ENCODE measurements at places on chromosomes 5 and 9.
A peak's percentile ranks its signal among the peaks of the same experiment; 100 is the strongest.

DNA sequence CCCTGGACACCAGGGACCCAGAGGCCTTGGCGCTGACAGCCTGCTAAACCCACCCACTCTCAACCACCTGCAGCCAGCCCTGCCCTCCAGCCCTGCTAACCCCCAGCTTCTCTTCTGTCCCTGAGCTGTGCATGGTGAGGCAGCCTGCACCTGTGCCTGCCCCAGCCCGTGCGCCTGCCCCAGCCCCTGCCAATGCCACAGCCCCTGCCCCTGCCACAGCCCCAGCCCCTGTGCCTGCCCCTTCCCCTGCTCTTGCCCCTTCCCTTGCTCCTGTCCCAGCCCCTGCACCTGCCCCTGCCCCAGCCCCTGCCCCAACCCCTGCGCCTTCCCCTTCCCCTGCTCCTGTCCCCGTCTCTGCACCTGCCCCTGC is 43.3 kb upstream of the IRX4 start:
- no peak for DNase-seq

- DNase-seq: no peak
Measured at GRCh38 chr5:159899067-159900049, 16.9 kb upstream of the ADRA1B start.

- DNase-seq: no peak
Measured at GRCh38 chr9:12314589-12314988, 378.6 kb upstream of the TYRP1 start.

- no peak for DNase-seq
Measured at GRCh38 chr5:24444414-24444813, 200.4 kb downstream of the CDH10 start.

GRCh38 chr5:127997201-127997704 is 86.3 kb upstream of the SLC12A2 start:
- DNase-seq: no peak

DNA sequence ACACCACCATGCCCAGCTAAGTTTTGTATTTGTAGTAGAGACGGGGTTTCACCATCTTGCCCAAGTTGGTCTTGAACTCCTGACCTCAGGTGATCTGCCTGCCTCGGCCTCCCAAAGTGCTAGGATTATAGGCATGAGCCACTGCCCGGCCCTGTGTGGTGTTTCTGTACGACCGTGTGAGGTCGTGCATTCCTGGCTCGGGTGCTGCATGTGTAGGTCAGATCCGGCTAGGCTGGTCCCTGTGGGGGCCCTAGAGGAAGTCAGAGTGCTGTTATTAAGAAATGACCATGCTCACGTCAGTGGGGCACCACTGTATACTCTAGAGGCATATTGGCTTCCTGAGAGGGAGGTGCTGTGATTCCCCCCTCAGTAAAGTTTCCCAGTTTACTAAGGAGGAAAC is 13.7 kb downstream of the WNK2 start:
- DNase-seq: no peak

- DNase-seq: no peak
Measured at GRCh38 chr9:127112735-127113161, 9.7 kb downstream of the ANGPTL2 start.

- no peak for DNase-seq
Measured at GRCh38 chr9:77988630-77989029, 43.0 kb downstream of the GNAQ start.

DNA sequence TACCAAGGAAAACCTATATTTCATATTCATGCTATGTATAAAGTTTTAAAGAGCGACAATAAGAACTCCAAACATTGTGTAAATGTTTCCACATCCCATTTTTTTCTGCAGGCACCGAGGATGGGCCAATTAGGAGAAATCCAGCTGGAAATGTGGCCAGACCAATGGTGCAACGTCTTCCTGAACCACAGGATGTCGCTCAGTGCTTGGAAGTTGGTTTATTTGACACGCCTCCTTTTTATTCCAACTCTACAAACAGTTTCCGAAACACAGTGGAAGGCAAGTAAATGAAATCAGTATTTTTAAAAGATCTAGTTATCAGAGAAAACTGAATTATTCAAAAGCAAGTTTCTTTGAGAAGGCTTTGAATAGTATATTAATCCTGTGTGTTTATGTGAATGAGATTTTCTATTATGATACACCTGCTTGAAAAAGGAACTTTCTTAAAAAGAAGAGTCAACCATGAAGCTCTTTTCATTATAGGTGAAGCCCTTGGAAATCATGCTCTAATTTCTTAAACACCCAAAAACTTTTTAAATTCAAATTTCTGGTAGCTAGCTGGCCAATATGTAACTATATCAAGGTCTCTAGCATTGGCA is 9.1 kb downstream of the TYRP1 start:
- no peak for DNase-seq

GRCh38 chr5:83009408-83009807 is 67.8 kb downstream of the TMEM167A start:
- no peak for DNase-seq

GRCh38 chr5:157568222-157568621 is 7.4 kb downstream of the ADAM19 start:
- no peak for DNase-seq

DNA sequence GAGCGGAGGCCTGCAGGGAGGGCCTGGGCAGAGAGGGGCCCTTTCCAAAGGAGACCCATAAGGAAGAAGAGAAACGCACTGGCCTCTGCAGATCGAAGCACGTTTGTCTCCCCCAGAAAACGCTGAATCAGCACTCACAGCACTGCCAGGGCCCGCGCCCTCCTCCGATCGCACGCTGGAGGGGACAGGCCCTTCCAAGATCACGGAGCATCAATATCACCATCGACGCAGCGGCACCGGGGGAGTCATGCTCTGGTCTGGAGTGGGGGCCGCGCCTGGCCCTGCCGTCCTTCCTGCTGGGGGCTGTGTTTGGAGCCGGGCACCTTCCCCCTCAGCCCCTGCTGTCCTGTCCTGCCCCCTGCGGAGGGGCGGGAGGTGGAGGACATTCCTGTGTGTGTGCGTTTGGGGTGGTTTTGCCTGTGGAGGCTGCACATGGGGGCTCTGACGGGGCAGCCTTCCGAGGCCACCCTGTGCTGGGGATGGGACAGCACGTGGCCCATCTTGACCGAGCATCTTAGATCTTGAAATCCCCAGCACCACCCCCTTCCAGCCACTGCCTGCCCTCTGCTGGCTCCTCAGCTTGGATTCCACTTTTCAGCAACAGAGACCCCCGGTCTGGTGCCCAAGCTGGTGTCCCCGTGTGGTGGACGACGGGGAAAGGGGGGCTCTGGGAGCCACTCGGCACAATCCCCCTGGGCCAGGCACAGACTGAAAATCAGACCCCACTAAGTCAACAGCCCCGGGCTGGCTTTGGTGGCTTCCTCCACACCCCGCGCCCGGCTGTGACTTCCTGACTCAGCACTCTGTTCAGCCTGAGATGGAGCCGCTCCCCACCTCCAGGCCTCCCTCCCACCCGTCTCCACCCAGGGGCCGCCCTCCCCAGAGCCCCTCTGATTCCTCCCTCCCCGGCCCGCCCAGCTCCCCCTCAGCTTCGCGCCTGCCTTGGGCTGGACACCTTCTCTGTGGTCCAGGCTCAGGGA is 8.3 kb downstream of the TMEM250 start:
- DNase-seq: peak; percentile 71

- DNase-seq: no peak
Measured at GRCh38 chr9:115985657-115986056, 167.9 kb upstream of the PAPPA start.

DNA sequence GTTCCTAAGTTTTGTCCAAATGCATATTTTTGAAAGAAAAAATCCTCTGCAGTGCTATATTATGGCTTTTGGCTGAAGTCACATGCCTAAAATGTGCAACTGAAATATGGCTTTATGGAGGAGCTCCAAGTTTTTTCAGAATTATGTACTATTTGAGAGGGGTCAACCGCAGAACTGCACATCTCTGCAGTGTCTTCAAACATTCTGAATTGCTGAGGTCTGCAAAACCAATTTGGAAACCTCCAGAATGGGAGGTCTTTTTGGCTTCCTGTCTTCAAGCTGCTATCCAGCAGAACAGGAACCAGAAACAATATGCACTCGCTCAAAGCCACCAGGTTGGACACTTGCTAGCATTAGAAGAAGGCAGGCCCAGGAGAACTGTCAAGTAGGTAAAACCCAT is 376.0 kb upstream of the PAPPA start:
- no peak for DNase-seq

GRCh38 chr9:75657015-75657414 is 233.5 kb upstream of the PCSK5 start:
- no peak for DNase-seq

DNA sequence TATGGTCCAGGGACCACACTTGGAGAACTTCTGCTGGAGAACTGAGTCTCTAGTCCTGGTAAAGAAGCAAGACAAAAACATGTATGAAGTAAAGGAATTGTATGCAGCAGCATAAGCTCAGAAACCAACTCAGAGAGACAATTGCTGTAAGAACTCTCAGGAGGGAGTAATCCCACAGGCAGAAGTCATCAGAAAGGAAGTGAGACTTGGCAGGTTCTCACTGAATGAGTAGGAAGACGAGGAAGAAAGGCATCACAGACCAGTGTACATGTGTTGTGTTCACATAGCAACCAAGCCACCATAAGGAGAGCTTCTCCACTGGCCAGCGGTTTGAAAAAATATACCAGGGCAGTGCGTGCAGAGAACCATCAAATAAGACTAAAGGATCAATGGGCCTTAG is 57.9 kb upstream of the FST start:
- DNase-seq: no peak

- no peak for DNase-seq
Measured at GRCh38 chr5:71640408-71640807, 53.3 kb downstream of the MCCC2 start.

GRCh38 chr9:4865681-4866080 is 72.9 kb downstream of the RCL1 start:
- no peak for DNase-seq

DNA sequence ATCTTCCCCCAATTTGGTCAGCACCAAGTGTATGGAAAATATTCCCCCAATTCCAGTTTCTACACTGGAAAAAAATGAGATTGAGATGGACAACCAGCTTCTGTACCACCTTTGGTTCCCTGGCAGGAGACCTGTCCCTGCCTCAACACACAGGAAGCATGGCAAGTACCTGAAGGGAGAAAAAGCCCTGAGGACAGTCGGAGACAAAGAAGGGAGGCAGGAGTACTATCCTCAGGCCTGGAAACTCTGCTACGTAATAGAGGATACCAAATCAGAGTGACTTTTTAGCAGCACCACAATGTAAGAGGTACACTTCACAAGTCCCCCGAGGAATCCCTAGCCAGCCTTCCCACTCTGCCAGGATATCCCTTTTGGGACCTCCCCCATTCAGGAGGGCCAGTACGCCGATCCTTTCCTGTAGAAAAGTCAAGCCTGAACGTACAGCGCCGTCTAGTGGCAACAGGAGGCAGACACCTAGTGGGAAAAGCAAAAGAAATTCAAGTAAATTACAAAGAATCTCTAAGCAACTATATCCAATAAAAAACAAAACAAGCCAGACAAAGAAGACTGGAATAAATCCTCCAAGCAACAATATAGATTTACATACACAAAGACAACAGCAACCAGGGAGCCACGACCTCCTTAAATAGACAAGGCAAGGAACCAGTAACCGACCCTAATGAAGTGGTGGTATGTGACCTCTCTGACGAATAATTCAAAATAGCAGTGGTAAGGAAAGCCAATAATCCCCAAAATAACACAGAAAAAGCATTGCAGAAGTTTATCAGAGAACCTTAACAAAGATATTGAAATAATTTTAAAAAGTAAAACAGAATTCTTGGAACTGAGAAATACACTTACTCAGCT is 63.3 kb upstream of the SLCO6A1 start:
- no peak for DNase-seq

DNA sequence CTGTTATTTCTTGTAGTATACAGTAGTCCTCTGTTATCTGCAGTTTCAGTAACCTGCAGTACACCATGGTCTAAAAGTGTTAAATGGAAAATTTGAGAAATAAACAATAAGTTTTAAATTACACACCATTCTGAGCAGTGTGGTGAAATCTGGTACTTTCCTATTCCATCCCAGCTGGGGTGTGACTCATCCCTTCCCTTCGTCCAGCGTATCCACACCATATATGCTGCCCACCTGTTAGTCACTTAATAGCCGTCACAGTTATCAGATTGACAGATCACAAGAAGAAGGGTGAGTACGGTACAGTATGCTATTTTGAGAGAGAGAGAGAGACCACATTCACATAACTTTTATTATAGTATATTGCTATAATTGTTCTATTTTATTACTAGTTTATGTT is 28.9 kb downstream of the FAM151B start:
- peak; percentile 9 for DNase-seq

- no peak for DNase-seq
Measured at GRCh38 chr5:55869847-55870246, 18.7 kb downstream of the IL31RA start.

DNA sequence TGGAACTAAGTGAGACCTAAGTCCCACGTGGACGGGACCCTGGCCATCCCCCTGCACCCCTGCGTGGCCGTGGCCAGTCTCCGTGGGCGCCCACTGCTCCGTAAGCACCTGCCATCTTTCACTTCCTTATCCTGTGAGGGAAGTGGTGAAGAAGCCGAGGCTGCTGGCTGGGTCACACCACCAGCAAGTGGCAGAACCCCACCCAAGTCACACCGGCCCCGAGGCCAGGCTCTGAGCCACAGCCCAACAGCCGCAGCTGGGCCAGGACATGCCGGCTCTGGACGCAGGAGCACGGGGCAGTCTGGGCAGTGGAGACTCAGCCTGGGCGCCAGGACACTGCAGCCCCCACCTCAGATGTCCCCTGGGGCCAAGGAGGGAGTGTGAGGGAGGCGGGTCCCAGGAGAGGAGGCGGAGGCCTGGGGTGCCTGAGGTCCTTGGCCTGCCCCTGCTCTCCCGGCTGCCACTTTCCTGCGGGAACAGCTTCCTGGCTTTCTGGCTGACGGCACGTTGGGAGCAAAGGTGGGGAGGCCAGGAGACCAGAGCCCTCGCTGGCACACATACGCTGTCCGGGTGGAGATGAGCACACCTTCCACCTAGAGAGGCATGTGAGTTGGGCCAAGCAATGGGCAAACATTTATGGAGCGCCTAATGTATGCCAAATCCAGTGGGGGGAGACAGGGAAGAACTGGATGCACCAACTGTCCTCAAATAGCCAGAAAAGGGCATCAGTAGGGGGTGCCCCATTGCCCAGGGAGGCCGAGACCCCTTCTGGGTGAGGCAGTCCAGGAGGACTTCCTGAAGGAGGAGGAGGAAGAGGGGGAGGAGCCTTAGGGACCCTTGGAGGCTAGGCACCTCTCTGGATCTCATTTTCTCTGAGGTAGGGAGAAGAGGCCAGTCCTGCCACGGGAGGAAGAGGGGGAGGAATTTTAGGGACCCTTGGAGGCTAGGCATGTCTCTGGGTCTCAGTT is 43.9 kb upstream of the EGFL7 start:
- DNase-seq: peak; percentile 73

GRCh38 chr5:96817506-96817905 is 9.8 kb upstream of the ERAP1 start:
- no peak for DNase-seq

- DNase-seq: no peak
Measured at GRCh38 chr5:142806841-142807267, 36.7 kb downstream of the ARHGAP26 start.

DNA sequence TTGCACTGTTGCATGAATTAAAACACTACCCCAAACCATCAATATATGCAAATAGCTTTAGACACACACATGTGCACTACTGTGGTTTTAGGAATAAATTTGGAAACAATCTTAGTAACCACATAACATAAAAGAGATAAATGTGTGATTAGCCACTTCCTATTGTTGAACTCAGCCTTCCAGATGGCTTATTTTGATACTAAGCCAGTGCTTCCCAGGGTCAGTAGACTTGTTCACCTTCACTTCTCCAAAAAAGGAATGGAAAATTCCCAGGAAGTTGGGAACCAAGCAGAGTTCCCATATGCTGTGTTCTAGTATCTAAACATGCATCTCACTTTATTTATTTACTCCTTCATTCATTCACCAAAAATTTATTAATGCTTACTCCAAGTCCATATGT is 47.8 kb downstream of the SVEP1 start:
- DNase-seq: no peak

GRCh38 chr9:131744171-131744719 is 4.4 kb upstream of the RAPGEF1 start:
- DNase-seq: no peak

Measured in GM06990 (cell line).